ENCODE measurements at places on chromosomes 2 and 18.

DNA sequence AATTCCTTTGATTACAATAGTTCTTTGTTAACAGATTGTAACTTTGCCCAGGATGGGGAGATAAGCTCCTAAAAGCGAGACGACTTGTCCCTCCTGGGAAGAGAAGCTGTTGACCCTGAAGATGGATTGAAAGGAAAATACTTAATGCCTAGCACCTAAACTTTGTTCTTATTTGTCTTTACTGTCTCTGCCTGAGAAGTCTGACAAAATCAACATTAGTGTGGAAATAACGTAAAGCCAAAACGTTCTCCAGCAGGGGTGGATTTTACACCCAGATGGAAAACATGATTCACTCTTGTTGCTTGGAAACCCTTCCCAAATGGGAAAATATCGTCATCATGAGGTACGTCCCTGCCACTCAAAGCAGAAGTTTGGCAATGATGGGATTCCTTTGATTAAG, 450.1 kb downstream of the SLC4A3 start:
- no peak for DNase-seq

- DNase-seq: no peak
Measured at GRCh38 chr18:6428851-6429395, 14.2 kb upstream of the L3MBTL4 start.

- no peak for DNase-seq
Measured at GRCh38 chr18:9433671-9434121, 41.6 kb upstream of the RALBP1 start.

DNA sequence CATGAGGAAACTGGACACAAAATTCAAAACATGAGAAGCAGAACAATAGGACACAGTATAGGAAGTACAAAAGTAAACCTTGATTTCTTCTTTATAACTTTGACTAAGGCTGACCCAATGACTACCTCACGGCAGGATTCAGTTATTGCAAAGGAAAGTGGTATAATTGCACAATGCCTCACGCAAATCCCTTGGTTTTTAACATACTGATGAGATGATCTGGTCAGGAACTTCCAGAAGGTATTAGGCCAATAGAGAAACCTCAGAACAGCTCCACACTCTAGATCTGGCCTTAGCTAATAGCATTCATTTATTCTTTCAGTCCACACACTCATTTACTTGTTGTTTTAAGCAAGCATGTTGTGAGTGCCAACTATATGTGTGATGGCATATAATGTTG, 1526.9 kb upstream of the ACVR2A start:
- no peak for DNase-seq

- DNase-seq: no peak
Measured at GRCh38 chr2:20291846-20292408, 58.7 kb downstream of the PUM2 start.

DNA sequence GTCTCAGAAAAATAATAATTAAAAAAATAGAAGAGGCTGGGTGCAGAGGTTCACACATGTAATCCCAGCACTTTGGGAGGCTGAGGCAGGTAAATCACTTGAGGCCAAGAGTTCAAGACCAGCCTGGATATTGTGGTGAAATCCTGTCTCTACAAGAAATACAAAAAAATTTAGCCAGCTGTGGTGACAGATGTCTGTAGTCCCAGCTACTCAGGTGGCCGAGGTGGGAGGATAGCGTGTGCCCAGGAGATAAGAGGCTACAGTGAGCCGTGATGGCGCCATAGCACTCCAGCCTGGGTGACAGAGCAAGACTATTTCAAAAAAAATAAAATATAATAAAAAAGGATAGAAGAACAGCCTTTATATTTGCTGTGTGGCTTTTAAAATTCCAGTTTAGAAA, 35.9 kb downstream of the SMC6 start:
- DNase-seq: no peak

GRCh38 chr2:224072541-224073188, 33.6 kb upstream of the SERPINE2 start:
- DNase-seq: no peak

GRCh38 chr2:101469863-101470262, 5.0 kb downstream of the RFX8 start:
- DNase-seq: no peak

- DNase-seq: no peak
Measured at GRCh38 chr2:26636935-26637334, 4.2 kb downstream of the CIB4 start.

DNA sequence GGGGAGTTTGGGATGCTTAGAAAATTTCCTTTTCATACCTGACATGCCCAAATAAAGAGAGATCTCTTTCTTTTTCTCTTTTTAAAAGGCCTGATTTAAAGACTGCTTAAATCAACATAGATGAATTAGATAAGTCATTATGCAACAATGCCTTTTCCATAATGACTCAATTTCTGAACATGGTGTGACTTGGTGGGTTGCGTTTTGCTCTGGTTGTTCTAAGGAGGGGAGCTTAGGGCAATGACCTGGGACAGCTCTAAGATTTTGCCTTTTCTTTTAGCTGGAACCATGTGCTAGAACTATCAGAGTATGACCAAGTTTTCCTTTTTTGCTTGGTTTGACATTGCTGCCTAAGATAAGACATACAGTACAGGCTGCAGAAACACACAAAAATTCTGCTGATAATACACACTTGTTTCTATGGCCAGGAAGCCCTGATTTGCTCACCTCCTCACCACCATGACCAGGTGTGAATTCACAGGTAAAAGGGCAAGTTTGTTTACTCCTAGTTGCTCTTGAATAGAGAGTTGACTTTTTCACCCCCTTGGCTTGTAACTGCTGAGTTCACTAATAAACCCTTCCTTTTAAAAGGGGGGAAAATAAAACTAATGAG, 58.1 kb upstream of the IL1RL1 start:
- DNase-seq: no peak

- DNase-seq: no peak
Measured at GRCh38 chr18:26121476-26121875, 12.2 kb upstream of the PSMA8 start.

- DNase-seq: no peak
Measured at GRCh38 chr2:239831001-239831731, 194.0 kb downstream of the NDUFA10 start.

GRCh38 chr2:11028407-11028916, 116.7 kb downstream of the KCNF1 start:
- DNase-seq: no peak

- no peak for DNase-seq
Measured at GRCh38 chr18:49745045-49746014, 68.0 kb downstream of the ACAA2 start.

GRCh38 chr2:27638709-27639108, 9.9 kb downstream of the GPN1 start:
- no peak for DNase-seq

DNA sequence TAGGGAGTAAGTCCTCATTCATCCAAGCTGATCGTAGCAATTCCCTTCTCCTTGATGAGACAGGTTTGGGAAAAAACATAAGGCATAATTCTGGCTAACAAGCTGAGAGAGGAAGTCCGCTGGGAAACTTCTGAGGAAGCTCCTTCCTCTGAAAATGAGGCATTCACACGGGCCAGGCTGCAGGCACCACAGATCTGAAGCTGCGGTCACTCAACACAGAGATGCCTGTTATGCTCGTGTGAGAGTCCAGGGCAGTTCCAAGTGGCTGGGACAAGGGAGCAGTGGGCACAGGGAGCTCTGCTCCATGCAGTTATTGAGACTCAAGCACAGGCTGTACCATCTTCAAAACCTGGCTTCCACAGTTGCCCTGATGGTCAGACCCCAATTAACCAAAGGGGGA, 200.9 kb upstream of the ID2 start:
- no peak for DNase-seq

GRCh38 chr2:84204995-84205394, 254.1 kb downstream of the SUCLG1 start:
- DNase-seq: no peak

- DNase-seq: no peak
Measured at GRCh38 chr2:100252811-100253698, 69.2 kb downstream of the LONRF2 start.

GRCh38 chr18:21703241-21703820, 1.2 kb downstream of the ABHD3 start:
- DNase-seq: no peak

DNA sequence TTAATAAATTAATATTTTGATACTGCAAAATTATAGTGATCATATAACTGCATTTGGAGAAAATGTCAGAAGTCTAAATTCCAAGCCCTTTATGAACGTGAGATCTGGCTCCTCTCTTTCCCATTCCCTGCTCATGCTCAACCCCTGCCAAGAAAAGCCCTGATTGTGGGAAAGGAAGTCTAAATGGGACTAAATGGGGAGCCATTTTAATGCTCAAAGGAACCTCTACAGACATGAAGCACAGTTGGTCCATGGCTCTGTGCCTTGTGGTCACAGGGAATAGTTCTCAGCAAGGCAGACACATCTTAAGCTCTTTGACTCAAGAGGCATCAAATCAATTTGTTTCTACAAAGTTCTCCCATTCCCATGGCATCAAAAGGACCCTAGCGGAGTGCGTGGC, 29.3 kb upstream of the INSIG2 start:
- no peak for DNase-seq

GRCh38 chr18:55853268-55853667, 265.3 kb upstream of the TCF4 start:
- DNase-seq: no peak

- no peak for DNase-seq
Measured at GRCh38 chr18:76823587-76824011, 1.2 kb downstream of the ZNF236 start.

DNA sequence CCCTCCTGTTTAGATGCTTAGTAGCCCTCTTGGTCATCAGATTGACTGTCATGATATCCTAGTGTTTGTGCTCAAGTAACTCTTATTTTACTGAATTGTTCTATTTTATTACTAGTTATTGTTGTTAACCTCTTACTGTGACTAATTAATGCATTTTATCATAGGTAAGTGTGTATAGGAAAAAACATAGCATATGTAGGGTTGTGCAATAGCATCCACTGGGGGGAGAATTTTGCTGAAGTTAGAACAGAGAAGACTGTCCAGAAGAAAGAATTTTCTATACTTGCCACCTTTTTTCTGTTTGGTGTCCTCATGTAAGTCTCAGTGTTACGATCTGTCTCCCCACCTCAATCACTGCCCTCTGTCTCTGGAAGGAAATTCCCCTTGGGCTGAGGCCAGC, 177.4 kb downstream of the RPIA start:
- DNase-seq: no peak

GRCh38 chr2:27959496-27959895, 69.0 kb downstream of the BABAM2 start:
- DNase-seq: no peak

DNA sequence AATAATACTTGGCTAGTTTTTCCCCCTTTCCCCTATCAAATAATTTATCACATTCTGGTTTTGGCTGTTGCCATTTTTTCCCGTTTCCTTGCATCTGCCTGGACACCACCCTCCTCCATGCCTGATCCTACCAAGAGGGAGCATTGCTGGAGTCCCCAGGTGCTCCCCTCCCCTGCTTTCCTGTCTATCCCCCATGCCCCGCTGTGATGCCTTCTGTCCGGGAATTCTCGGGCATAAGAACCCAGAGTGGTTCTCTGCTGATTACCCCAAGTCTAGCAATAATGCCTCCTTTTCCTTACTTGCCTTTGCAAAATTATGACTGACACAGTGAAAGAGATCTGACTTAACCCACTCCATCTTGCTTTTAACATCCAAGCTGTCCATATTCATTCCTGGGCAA, 248.0 kb upstream of the PXDN start:
- DNase-seq: no peak

- no peak for DNase-seq
Measured at GRCh38 chr2:127675331-127676261, at the start of gene LIMS2. LIMS2 (minus strand) TSS chr2:127675530; CDS start chr2:127675024, 506 bp downstream.

DNA sequence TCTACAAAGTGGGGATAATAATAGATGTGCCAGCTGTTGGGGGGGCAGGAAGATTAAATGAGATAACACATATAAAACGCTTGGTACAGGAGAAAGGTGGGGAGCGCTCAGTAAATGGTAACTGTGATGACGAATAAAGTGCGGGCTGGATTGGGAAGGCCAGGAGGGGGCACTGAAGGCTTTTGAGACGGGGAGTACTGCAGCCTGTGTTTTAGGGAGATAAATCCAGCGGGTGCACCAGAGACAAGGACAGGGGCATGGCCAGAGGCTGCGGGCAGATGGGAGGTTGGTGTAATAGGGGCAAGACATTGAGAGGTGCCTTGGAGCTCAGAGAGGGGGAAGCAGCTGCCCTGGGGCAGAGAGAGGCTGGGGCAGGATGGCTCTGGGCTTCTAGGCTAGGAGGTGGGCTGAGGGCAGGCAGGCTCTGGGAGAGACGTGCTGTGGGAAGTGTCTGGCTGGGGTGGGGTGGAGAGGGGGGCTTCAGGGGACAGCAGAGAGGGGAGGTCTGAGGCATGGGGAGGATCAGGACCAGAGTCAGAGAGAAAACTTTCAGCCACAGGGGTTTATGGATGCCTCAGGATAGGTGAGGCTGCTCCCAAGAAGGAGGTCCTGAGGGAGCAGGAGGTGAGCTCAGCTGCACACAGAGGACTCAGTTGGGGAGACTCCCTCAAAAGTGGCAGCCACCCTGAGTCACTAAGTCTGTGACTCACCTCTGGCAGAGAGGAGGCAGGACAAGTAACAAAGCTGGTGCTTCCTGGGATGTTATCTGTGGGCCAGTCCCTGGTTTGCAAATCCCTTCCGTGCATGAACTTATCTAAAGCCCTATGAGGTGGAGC, 18.8 kb downstream of the TEX44 start:
- DNase-seq: no peak

DNA sequence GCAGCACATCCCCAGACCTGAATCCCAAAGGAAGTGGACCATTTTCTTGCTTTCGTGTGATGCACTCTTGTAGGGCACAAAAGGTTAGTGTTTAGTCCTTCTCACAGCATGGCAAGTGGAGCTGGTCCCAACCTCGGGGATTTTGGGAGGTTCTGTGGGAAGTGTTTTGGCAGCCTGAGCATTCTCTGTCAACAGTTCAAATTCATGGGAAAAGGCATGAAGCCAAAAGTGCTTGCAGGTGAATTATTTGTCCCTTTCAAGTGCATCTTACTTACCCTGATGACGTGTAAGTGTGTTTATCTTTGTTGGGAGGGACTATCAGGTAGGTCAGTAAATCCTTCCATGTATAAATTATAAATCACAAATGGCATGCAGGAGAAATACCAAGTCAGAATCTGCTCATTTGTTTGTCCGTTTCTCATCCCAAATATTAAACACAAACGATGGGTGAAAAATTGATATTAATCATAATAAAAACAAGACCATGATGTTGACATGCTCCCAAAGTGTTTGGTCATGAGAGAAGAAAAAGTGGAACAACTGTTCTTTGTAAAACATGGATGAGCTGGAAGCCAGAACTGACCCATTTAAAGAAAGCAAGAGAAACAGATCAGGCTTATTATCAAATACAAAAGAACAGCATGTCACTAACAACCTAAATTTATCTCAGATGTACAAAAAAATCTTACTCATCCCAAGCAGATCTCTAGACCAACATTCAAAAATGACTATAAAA, 57.6 kb downstream of the EPHA4 start:
- DNase-seq: no peak

Measured in T-helper 17 cell (primary cell).